Mammary microvascular endothelial cell (primary cell): ENCODE measurements at places on chromosomes 12 and 14. TPM values are rescaled to one million over a fixed set of nuclear protein-coding genes. Genes with fewer than 3 reads are reported as not detected.

NFE2 gene
- not detected in 2 replicates for total RNA-seq

TRIM9 gene
- total RNA-seq = not detected in 2 replicates

OTUB2 gene
- total RNA-seq = 2.6 and 3.5 TPM in 2 replicates

MANSC1 gene
- 31.1 and 43.1 TPM in 2 replicates for total RNA-seq
